Mucosa of gallbladder (tissue), 1 donor: ENCODE measurements at places on chromosomes 11 and 22.
A peak's percentile ranks its signal among the peaks of the same experiment; 100 is the strongest.

GRCh38 chr11:23540101-23540561 is 679.9 kb upstream of the CCDC179 start:
- no peak for DNase-seq

- DNase-seq, result peak; percentile 78
Observed at GRCh38 chr11:120306519-120307242, 18.4 kb upstream of the TLCD5 start.

DNA sequence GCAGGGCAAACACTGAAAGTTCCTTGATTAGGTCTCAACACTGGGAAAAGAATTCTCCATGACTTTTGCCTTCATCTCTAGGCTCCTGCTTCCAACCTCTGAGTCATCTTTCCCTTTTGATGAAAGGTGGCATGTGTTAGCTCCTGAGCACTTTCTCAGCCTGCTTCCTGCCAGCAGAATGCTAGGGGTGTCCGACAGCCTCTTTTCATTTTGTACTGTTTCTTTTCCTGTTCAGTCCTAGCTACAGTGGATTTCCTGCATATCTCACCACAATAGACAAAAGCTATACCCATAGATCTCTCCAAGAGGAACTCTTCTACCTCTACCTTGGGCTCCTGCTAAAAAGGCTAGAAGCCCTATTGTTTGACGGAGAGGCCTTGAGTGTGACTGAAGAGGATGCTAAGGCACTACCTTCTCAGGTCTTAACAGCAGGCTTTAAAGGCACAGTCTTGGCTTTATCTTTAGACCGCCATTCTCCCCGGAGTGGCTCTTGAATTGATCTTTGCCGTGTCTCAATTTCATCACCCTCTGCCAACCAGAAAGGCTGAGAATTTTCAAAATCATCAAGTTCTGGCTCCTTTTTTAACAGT is 145.5 kb downstream of the RBFOX2 start:
- DNase-seq, result no peak

DNA sequence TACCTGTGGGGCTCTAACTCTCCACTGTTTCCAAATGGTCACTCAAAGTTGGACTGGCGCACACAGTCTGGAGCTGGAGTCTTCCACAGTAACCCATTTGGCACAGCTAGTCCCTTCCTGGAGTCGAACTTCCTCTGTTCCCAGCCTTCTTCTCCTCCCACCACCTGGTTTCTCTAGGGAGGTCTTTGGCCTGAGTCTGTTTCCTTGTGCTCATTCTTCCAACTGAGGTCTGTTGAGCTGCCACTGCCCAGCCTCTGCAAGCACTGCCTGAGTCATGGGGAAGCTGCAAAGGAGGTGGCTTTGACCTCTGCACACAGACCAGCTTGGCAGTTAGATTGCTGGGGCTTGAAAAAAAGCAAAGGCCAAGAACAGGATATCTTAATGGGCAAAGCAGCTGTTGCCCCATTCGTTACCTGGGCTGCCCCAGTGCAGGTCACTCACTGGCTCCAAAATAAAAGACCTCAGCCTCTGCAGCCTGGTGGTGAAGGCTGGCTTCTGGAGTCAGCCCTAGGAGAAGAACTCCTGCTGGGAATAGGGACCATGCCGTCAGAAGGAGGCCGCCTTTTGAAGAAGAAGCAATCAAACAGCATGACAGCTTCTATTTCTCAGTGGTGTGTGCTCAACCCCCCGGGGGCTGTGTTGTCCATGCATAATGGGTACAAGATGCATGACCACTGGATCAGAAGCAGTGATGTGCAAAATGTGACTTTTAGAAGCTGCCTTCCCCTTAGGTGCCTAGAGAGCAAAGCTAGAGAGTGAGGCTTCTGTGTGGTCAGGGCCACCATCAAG is 3.0 kb downstream of the ADAMTS15 start:
- no peak for DNase-seq

GRCh38 chr11:124896071-124896750 is 1.5 kb downstream of the ROBO4 start:
- DNase-seq, result peak; percentile 9

GRCh38 chr22:37243402-37244113 is 511 bp downstream of the RAC2 start:
- DNase-seq, result no peak

GRCh38 chr11:8512547-8512946 is 81.5 kb downstream of the STK33 start:
- no peak for DNase-seq

GRCh38 chr22:31692186-31692886 is 30.3 kb upstream of the PISD start:
- no peak for DNase-seq

GRCh38 chr11:68812526-68812925 is 29.2 kb downstream of the CPT1A start:
- DNase-seq, result no peak

DNA sequence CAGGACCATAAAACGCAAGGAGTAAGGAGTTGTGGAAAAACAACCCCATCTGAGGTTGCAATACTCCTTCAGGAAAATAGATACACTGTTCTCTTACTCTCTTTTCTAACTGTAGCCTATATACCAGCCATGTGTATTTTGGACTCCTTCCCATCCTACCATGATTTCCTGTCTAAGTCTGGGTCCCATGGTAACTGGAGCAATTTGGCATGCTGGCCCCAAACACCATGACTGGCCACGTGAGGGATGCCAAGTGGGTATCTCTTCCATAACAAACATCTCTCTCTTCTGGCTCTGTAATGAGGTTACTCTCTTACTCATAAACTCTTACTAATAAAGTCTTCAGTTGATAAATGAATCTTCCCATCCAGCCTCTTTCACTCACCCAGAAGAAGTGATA is 26.5 kb downstream of the ABTB2 start:
- DNase-seq, result no peak

- DNase-seq, result no peak
Observed at GRCh38 chr11:23551706-23552105, 691.4 kb upstream of the CCDC179 start.

DNA sequence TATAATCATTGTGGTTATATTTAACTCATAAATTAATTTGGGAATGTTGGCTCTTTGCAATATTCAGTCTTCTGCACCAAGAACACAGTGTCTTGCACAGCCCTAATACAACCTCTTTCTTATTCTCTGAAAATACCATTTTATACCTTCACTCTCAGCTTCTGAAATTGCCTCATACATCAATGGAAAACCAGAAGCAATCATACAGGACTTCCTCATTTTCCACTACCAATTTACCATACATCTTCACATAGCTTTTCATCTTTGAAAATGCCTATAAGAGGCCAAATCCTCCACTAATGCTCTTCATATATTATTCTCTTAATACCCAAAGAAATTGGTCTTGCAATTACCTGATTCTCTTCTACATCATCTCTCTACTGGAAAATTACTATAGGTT is 4.3 kb upstream of the OR2AG1 start:
- DNase-seq, result no peak

DNA sequence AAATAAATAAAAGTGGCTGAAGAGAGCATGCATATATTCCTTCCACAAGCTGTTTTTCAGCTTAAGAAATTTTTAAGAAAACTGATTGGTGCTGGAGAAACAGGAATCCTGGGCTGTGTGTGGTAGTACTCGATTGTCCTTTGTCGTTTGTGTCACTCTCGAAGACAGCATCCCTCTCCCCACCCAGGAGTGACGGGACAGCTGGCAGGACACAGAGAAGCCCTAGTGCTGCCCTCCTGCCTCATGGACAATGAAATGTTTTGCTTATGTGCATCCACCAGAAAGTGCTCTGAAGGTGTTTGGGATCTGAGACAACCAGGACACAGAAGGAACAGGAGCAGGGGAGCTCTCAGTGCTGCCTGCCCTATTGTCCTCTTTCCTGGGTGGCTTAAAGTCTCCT is 12.8 kb downstream of the PLAAT4 start:
- no peak for DNase-seq

- DNase-seq, result no peak
Observed at GRCh38 chr11:95182397-95182796, 48.6 kb downstream of the SESN3 start.

- DNase-seq, result no peak
Observed at GRCh38 chr11:41498726-41499125, 39.3 kb upstream of the LRRC4C start.

DNA sequence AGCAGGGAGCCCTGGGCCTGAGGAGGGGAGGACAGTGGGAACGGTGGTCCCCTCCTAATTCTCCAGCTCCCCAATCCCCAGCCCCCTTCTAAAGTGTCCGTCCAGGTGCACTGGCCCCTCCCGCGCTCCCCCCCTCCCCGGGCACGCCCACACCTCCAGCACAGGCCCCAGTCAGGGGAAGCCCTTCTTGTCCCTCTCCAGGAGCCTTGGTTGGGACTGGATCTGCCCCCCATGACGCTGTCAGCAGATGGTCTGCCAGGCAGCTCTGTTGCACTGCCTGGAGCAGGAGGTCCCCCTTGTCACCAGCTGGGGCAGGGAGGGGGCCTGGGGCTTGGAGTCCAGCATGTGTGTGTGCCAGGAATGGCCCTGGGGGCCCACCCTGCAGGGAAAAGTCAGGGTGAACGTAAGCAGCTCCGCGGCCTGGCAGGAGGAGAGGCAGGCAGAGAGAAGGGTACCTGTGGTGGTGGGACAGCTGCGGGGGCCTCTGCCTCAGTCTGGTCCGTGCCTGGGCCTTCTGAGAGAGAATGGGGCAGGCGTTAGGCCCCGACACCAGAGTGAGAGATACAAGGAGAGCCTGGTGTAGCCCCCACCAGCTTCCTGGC is 1.6 kb downstream of the IRF7 start:
- DNase-seq, result no peak

- peak; percentile 15 for DNase-seq
Observed at GRCh38 chr11:70883973-70884623, 368.3 kb downstream of the SHANK2 start.

DNA sequence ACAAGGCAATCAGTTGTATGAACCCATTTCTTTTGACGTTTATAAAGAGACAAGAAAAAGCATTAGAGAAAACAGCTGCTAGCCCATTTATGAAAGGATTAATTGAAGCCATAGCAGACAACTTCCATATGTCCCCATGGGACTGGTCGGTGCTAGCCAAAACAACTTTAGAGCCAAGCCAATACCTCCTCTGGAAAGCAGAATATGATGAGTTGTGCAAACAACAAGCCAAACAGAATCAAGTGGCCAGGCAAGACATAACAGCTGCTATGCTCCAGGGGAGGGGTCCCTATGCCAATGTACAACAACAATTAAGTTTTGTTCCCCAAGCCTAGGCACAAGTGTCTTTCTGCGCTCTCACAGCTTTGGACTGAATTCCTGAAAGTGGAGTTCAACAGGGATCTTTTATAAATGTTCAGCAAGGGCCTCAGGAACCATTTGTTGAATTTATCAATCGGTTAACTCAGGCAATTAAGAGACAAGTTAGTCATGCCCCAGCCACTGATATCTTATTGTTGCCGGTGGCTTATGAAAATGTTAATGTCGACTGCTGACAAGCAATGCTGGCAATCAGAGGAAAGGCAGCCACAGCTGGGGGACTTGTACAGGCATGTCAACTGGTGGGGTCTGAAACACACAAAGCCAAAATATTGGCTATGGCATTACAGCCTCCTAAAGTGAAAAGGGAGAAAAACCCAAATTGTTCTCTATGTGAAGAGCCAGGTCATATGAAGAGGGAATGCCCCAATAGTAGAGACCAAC is 1593.1 kb upstream of the TENM4 start:
- no peak for DNase-seq

- DNase-seq, result no peak
Observed at GRCh38 chr22:41775338-41775737, 25.1 kb upstream of the CCDC134 start.

GRCh38 chr22:32103658-32104315 is 55.3 kb downstream of the C22orf42 start:
- DNase-seq, result no peak

- no peak for DNase-seq
Observed at GRCh38 chr11:74418509-74418895, 20.3 kb upstream of the PGM2L1 start.

DNA sequence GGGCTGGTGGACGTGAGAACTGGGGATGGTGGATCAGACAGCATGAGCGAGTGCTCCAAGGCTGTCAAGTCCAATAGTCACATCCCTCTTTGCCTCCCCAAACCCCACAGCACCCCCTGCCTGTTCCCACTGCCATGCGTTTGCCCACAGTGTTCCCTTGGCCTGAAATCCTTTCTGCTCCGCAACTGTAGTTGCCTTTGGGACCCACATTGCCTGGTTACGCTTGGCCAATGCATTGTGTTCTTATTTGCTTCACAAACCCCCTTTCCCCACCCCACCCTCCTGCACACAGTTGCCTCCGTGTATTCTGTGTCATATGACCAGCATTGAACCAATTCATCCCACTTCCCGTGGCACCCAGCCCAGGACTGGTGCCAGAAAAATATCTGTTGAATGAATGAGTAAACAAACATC is 2.1 kb upstream of the KIAA0930 start:
- peak; percentile 90 for DNase-seq

DNA sequence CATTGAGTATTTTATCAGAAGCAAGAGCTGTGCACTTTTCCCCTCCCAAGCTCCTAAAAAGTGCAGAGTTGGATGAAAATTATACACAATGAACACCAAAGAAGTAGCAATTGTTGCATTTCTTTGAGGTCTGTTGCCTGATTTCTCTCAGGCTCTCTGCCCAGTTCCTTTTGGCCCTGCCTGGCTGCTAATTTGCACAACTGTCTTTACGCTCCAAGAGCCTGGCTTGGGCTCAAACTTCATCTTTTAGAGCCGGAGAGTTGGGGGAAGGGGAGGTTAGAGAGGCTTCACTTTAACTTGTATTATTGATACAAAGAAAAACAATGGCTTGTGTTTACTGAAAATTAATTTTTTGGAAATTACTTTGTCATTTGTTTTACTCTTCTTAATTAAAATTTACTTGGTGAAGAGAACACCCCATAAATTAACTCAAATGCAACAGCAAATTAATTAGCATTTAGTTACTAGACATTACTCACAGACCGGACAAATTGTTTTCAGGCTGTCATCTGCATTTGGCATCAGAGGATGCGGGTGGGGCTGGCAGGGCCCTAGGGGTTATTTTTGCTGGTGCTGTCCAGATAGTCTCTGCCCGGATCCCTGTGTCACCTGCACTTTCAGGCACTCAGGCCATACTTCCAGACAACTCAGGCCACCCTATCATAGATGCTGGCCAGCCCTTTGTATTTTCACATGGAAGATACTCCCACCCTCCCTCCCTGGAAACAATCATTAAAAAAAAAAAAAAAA is 407.3 kb downstream of the NXPE2 start:
- no peak for DNase-seq
